Activated T-helper 1 cell treated with anti-CD3 and anti-CD28 coated beads, Interleukin-12 subunit alpha, Interleukin-12 subunit beta, Interleukin-2, Interleukin-4 antibody, amounts not matched to agents 30 ng/mL and 10 ng/mL and 1 ng/mL, durations not matched to agents 14 hours and 24 hours and 36 hours (primary cell): ENCODE measurements at places on chromosomes 11 and 22.

GRCh38 chr11:125483592-125483991, 12.5 kb downstream of the FEZ1 start:
- DNase-seq, result no peak

DNA sequence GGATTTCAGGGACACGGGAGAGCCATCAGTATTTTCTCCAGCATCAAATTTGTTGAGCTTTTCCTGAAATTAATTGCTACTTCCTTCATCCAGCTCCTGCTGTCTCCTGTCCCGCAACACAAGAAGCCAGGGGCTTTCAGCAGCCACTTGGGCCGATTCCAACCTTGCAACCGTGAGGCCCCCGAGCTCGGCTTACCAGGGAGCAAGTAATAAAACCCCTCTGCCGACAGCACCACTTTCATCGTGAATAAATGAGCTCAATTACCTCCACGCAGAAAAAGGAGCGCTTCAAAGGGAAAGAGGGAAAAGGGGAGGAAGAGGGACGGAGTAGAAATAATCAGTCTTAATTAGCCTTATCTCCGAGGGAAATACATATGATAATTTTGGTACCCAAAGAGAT, 76.6 kb downstream of the CELSR1 start:
- no peak for DNase-seq

DNA sequence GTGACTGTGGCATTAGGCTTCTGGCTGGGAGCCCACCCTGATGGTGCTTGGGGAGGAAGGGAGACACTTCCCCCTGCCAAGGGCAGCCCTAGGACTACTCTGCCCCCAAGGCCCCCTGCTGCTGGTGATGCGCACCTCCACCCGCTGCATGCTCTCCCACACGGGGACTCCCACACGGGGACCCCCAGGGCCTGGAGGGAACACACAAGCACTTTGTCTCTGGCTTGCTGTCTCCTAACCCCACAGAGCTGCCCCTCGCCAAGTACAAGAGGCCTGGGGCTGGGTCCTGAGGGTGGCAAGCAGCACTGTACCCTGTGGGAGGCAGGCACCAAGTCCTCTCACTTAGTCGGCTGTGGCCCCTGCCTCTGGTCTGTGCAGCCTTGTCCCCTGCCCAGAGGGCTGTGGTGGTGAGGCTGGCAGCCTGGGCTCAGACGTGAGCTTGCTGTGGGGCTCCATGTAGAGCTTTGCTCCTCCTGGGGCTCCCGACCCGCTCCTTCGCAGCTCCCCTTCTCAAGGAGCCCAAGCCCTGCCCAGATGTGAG, 7.9 kb downstream of the LRRC75B start:
- DNase-seq, result no peak

DNA sequence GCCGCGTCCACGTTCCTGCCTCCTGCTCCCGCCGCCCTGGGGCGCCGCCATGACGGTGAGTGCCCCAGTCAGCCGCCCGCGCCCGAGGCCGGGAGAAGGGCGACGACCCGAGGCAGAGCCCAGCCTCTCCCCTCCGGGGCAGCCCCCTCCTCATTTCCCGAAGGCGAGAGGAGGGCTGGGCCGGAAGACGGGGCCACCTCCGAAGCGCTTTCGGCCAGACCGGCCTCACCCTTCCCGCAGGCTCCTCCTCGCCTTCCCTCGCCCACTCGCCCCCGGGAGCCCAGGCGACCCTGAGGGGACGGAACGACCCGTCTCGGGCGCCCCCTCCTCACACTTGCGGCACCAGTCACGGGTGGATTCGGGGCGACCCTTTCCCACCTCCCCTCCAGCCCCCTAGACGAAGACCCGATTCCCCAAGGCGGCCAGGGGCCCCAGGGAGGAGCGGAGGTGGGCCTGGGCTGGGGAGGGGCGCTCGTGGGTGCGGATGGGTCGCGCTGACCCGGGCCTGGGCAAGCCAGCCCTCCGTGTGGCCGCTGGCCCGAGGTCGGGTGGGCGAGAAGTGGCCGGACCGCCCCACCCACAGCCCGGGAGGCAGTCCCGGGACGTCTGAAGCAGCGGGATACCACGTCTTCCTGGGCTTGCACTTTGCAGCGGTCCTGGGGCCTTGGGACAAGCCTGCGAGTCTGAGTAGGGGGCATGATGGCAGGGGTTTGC, 49.7 kb downstream of the TRIOBP start:
- peak; percentile 6 for DNase-seq

DNA sequence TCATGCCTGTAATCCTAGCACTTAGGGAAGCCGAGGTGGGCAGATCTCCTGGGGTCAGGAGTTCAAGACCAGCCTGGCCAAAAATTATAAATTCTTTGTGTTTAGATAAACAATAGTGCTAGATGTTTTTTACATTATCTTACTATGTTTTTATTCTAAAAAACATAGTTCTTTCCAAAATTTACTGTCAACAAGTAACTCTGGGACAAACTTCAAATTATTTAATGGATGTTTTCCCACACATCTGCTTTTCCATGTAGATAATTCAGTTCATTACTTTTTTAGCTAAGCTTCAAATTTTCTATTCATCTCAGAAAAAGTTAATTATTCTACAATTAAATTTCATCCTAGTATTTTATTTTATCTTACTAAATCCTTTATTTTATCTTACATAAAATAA, 596.2 kb upstream of the LRRC4C start:
- no peak for DNase-seq

- no peak for DNase-seq
These were observed 218.4 kb downstream of the ADAMTS15 start for GRCh38 chr11:130666781-130667251.

GRCh38 chr11:76228071-76228874, 22.0 kb upstream of the WNT11 start:
- no peak for DNase-seq

GRCh38 chr22:46824344-46824909, 62.0 kb downstream of the TBC1D22A start:
- DNase-seq, result no peak

- DNase-seq, result no peak
These were observed 471.1 kb upstream of the KIRREL3 start for GRCh38 chr11:127471662-127472061.

GRCh38 chr11:95778699-95779098, 10.9 kb downstream of the FAM76B start:
- no peak for DNase-seq

GRCh38 chr22:29087012-29087411, 14.2 kb downstream of the KREMEN1 start:
- no peak for DNase-seq

DNA sequence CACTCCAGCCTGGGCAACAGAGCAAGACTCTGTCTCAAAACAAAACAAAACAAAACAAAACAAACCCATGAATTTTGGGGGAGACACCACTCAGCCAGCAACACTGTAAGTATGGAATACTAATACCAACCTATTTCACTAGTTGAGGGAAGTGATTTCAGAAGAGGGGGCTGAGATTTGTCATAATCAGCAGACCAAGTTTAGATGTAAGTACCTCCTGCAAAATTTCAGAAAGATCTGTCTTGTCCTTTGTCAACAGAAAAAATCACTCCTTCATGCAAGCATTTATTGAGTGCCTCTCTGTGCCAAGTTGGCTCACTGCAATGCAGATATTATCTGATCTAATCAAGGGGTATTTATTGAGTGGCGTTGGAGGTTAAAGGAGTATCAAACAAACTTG, 23.4 kb upstream of the ADA2 start:
- no peak for DNase-seq

DNA sequence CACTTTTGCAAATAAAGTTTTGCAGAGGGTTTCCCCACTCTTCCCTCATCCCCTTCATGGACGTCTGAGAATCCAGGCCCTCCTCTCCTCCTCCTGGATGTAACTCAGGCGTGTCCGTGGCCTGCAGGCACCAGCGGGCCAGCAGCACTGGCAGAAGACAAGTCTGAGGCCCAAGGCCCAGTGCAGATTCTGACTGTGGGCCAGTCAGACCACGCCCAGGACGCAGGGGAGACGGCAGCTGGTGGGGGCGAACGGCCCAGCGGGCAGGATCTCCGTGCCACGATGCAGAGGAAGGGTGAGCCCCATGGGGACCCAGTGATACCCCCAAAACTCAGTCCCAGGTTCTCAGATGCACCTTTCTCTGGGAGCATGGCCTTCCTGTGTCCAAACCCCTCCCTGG, 14.4 kb downstream of the TUB start:
- no peak for DNase-seq

DNA sequence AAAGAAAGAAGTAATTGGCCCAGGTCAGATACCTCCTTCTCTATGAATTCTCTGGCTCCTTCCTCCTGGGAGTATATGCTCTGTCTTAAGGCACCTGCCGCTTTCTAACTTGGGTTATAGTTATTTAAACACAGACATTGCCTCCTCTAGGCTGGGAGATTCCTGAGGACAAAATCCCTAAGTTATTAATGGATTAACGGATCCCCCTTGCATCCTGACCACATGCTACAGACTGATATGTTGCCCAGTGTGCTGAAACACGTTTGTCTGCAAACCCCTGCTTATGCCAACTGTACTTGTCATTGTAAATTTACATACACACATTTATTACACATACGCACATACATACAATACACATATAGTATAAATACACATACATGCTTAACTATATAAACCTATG, 35.3 kb downstream of the PACSIN2 start:
- no peak for DNase-seq

DNA sequence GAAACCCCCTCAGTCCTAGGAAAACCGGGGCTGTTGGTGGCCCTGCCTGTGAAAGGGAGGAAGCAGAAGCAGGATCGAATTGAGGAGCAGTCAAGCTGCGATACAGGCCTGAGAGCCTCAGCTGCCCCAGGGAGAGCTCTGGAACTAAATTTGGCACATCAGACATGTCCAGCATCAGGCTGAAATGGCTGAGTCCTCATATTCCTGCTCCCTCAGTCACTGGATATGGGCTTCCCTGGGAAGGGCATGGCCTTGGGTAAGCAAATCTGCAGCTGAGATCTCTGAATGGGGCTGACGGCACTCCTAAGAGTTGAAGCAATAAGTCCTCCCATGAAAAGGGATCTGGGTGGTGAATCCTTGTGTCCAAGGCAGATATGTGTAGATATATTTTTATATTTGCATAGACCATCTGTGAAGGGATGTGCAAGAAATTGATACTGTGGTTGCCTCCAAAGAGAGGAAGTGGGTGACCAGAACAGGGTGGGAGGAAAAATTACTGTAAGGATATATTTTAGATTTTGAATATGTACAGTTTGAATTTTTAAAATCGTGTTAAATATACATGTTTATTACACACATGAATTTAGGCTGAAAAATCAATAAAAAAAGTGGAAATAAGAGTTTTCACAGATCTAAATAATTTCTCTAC, 45.5 kb downstream of the APIP start:
- DNase-seq, result no peak

DNA sequence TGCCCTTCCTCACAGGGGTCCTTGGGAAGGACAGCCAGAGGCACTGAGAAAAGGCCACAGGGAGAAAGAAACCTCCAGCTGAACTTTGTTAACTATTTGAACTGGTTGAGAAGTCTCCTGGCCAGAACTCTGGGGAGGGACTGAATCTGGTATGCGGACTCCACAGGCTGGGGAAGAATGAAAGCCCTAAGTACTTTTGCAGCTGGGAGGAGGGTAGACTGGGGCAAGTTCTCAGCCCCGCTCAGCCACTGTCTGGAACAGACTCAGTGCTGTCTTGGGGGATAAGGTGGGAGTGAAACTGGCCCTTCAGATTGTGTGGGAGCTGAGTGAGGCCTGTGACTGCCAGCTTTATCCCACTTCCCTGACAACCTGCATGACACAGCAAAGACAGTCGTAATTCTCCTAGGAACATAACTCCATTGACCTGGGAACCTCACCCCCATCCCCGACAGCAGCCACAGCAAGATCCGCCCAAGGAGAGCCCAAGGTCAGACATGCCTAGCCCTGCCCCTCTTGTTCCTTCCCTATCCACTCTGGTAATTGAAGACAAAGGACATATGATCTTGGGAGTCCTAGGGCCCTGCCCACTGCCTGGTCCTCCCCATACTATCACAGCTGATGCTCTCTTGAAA, 475.1 kb upstream of the CNTN5 start:
- no peak for DNase-seq

GRCh38 chr11:63592975-63593395, 21.2 kb downstream of the PLAAT3 start:
- DNase-seq, result no peak

DNA sequence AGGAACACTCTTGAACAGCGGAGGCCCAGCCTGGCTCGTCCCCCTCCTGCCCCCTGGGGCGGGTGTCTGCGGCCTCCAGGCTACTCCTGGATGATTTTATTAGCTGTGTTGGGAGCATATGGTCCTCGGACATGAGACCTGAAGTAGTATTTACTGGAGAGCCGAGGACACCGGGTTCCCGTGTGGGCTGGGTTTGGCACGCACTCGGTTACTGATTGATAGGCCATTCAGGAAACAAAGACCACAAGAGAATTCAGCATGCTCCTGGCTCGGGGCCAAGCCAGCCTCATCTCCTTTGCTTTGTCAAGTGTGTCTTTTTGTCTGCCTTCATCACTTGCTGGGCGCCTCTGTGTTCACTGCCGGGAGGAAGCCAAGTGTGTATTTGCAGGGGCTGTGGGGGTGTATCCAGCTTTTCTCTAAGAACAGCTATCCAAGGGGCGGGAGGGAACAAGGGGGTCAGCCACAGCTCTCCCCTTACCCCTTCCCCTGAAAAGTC, 9.7 kb downstream of the FXYD2 start:
- DNase-seq, result peak; percentile 67

DNA sequence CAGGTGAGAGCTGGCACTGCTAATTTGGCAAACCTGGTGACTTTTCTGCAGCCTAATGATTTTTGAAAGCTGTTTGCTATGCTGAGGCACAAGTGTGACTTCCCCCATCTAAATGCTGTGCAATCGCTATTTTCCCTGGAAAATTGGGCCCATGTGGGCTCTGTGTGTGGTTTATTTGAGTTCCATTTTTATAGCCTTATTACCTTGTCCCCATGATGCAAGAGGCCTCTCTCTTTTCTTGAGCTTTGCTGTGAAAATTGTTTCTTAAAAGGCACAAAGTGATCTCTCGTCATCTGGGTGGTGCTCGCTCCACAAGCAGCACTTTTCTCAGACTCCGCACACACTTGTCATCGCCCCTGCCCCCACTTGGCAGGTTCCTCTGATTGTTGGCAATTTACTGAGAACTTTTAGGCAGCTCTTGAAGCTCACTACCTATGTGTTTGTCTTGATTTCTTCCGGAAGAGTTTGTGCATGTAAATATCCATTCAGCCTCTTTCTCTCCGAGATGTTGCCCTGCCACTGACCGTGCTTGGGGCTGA, 24.9 kb downstream of the BMAL1 start:
- no peak for DNase-seq

GRCh38 chr22:30996462-30996861, 27.4 kb downstream of the TUG1 start:
- DNase-seq, result no peak
